Epithelial cell of umbilical artery (primary cell): ENCODE measurements at places on chromosomes 7 and 10. TPM values are rescaled to one million over a fixed set of nuclear protein-coding genes. Genes with fewer than 3 reads are reported as not detected.

SCIN gene
- total RNA-seq: 0.15 and 0.32 TPM in 2 replicates

HYAL4 gene
- total RNA-seq: not detected in 2 replicates

CYP3A5 gene
- not detected in 2 replicates for total RNA-seq

FRMD4A gene
- 35.9 and 107 TPM in 2 replicates for total RNA-seq

SMARCD3 gene
- 6.5 and 7.4 TPM in 2 replicates for total RNA-seq

GPR26 gene
- not detected in 2 replicates for total RNA-seq

ZNF365 gene
- total RNA-seq: 0.91 and 7.8 TPM in 2 replicates

TRIM50 gene
- total RNA-seq: not detected in 2 replicates
